ENCODE measurements at places on chromosomes 3 and 15. TPM values are rescaled to one million over a fixed set of nuclear protein-coding genes. Genes with fewer than 3 reads are reported as not detected.
A peak's percentile ranks its signal among the peaks of the same experiment; 100 is the strongest.

DNA sequence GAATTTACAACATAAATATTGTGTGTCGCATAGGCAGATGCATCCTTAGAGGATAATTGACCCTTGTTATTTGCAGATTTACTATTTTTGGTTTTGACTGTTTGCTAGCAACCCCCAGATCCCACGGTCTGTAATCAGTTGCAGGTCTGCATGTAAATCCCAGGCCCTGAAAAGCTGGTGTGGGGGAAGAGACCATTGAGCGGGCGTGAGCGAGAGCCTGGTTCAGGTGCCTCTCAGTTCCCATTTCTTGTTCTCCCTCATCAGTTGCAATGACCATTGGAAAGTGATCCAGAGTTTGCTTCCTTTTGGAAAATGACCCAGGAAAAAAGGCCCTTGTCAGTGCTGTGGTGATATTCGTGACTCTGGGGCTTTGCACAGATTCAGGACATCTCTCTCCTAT is 238.9 kb downstream of the UACA start:
- no peak for DNase-seq

DNA sequence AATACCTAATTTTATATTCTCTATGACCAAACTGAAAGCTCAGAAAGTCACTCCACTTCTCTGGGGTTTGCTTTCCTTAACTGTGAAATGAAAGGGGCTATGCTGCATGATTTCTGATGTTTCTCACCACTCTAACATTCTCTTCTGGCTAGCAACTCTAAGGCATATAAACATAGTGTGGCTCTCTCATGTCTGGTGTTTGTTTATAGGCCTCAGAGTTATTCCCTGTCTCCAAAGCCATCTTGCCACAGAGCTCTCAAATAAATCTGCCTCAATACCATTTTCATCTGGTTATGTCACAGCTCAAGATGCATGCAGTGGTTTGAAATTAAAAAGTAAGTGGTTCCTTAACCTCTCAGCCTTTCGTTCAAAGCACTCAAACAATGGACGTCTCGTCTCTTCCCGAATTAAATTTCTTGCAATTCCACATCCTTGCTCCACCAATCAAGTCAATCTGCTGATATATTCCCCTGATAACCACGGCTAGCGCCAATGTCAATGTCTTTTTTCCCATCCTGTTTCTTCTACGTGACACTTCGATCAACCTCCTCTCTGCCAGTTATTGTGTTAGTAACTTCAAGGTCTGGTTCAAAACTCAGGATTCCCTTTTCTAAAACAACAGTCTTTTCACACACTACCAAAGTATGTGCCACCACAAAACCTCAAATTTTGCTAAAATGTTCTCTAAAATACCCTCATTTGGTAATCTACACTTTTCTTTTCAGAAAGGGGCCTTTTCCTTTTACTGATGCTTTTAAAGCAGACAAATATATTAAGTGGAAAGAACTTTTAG is 16.0 kb downstream of the TOMM70 start:
- DNase-seq, result no peak

- DNase-seq, result no peak
These were observed 5.1 kb downstream of the SLC51B start for GRCh38 chr15:65050270-65050669.

- no peak for DNase-seq
These were observed 22.3 kb upstream of the MLF1 start for GRCh38 chr3:158548691-158549090.

- DNase-seq, result no peak
These were observed 51.3 kb downstream of the DRD3 start for GRCh38 chr3:114127517-114127916.

GRCh38 chr3:26915208-26915607 is 292.6 kb downstream of the LRRC3B start:
- no peak for DNase-seq

DNA sequence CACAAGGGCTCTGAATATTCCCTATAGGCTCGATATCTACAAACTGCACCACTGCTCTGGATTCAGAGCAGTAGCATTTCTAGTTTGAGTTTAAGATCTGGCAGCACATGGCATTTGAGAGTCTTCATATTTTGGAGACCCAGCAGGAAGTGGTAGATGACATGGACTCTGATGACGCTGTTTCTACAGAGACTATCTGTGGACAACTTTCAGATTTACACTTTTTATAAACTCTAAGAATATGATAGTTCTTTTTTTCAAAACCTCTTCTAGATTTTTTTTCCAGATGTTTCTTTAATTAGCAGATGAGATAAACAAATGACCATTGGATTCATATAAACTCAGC is 35.8 kb downstream of the ARMC8 start:
- no peak for DNase-seq

DNA sequence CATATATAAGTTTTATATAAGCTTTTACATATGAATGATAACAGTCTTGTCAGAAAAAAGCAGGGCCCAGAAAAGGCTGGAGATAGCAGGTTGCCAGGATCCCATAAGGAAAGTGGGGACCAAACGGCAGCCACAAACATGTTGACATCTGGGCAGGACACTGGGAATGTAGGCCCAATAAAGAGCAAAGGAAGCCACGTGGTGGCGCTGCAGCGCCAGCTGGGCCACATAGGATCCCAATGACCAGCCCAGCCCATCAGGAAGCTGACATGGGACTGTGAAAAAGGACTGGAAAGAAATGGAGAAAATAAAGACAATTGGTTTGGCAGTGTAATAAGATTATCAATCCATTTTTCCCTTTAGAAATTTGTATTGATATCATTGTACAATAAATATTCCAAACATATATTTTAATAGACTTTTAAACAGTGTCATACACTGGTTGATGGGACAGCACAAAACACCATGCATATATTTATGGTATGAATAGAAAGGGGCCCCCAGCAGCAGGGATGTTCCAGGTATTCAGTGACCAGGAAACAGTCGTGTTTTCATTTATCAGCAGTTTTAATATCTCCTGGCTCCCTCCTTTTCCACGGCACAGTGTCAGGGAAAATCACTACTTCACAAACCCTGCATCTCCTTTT is 89.0 kb upstream of the STRIT1 start:
- peak; percentile 87 for DNase-seq

- DNase-seq, result no peak
These were observed 11.3 kb downstream of the CORO2B start for GRCh38 chr15:68589783-68590710.

- no peak for DNase-seq
These were observed 45.9 kb downstream of the IQCH start for GRCh38 chr15:67300266-67301025.

DNA sequence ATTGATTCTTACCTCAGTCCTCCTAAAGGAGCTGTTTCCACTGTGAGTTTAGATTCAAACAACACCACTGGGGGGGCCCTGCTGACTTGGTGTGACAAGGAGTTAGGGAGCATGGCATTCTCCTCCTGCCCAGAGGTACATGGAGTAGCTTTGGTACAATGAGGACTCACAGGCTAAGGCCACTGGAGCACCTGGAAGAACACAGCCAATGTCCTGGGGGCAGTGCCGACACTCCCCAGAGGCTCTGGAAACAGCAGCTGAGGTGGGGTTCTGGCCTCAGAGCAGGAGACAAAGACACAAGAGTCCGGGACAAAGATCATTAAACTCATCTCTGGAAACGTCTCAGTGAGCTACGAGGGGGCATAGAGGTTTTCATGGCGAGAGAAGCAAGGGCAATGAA is 69.7 kb upstream of the POMGNT2 start:
- no peak for DNase-seq

- no peak for DNase-seq
These were observed 607.5 kb upstream of the ROBO2 start for GRCh38 chr3:76432396-76432795.

DNA sequence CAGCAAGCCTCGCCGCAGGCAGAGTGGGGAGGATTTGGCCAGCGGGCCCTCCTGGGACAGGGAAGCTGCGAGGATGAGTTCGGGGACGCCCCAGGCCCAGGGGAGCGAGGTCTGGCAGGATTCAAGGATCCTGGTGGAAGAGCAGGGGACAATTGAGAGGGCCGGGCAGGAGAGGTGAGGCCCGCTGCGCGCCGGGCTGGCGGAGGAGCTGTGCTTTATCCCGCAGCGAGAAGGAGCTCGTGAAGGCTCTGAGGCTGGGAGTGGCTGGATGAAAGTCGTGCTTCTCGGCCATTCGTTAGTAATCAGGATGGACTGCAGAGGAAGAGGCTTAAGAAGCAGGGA is 3.6 kb downstream of the SLC51A start:
- DNase-seq, result no peak

- no peak for DNase-seq
These were observed 46.4 kb downstream of the C2CD4B start for GRCh38 chr15:62118520-62119226.

GRCh38 chr3:122030381-122031122 is 8.5 kb upstream of the ILDR1 start:
- no peak for DNase-seq

- peak; percentile 13 for DNase-seq
These were observed 249.4 kb downstream of the CHL1 start for GRCh38 chr3:445960-446359.

DNA sequence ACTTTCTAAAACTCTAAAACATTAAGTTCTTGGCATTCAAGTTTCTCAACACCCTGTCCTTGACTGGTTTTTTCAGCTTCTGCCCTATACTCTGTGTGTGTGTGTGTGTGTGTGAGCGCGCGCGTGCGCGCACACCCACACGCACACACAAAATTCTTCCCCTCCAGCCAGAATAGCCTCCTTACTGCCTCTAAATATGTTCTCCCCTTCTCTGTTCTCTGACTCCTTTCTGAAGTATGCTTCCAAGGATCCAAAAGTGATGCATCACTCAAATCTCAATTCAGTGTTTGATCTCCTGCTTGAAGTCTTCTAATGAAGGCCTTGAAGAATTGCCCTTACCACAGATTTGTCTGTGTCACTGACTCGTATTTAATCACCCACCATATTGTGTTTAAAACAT is 129.8 kb downstream of the SLC25A26 start:
- no peak for DNase-seq

- DNase-seq, result peak; percentile 69
These were observed 51.9 kb downstream of the EPHB1 start for GRCh38 chr3:134846911-134847317.

DNA sequence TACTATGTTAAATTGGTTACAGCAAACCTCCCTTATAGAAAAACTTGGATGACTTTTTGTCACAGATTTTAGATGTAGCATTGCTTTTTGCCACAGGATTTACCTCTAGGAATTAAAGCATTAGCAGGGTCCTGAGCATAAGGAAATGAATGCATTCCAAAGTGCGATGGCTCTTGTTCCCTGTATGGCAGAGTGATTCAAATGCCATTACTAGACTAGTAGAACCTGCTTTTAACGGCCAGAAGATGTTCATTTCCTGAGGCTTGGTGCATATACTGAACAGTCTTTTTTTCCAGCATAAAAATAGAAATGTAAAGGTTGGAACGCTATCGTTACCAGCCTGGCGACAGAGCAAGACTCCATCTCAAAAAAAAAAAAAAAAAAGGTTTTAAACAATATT is 59.4 kb downstream of the WNT5A start:
- DNase-seq, result no peak

- DNase-seq, result no peak
These were observed 330.9 kb downstream of the ERC2 start for GRCh38 chr3:56137415-56137814.

GRCh38 chr3:177601152-177601551 is 403.9 kb upstream of the TBL1XR1 start:
- no peak for DNase-seq

GRCh38 chr3:48503401-48504050 is 448 bp downstream of the SHISA5 start:
- DNase-seq, result peak; percentile 72

DNA sequence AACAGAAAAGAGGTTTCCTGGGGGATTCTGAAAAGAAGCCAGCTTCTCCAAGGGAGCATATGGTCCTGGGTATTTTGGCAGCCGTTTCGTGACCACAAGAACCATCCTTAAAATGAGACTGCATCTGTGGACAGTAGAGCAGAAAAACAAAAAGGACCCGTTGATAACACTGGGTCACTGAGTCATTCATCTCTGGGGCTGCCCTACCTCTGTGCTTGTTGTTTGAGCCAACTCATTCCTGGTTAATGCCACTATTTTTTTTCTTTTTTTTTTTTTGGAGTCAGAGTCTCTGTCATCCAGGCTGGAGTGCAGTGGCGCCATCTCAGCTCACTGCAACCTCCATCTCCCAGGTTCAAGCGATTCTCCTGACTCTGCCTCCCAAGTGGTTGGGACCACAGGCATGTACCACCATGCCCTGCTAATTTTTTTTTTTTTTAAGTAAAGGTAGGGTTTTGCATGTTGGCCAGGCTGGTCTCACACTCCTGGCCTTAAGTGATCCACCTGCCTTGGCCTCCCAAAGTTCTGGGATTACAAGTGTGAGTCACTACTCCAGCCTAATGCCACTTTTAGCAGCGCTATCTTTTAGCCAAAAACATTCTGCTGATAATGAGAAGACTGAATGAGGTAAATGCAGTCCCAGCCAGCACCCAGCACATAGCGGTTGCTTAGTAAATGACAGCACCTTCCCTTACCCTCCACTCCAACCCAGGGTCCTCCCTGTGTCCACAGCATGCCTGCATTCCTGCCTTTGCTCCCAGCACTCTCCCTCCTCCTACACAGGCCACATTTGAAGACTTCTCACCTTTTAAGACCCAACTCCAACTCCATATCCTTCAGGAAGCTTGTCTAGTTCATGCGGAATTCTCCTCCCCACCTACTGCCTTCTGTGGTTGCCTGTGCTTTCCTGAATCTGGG is 9.1 kb upstream of the ISL2 start:
- no peak for DNase-seq

GRCh38 chr3:8442993-8443650 is 58.5 kb upstream of the LMCD1 start:
- DNase-seq, result no peak

DNA sequence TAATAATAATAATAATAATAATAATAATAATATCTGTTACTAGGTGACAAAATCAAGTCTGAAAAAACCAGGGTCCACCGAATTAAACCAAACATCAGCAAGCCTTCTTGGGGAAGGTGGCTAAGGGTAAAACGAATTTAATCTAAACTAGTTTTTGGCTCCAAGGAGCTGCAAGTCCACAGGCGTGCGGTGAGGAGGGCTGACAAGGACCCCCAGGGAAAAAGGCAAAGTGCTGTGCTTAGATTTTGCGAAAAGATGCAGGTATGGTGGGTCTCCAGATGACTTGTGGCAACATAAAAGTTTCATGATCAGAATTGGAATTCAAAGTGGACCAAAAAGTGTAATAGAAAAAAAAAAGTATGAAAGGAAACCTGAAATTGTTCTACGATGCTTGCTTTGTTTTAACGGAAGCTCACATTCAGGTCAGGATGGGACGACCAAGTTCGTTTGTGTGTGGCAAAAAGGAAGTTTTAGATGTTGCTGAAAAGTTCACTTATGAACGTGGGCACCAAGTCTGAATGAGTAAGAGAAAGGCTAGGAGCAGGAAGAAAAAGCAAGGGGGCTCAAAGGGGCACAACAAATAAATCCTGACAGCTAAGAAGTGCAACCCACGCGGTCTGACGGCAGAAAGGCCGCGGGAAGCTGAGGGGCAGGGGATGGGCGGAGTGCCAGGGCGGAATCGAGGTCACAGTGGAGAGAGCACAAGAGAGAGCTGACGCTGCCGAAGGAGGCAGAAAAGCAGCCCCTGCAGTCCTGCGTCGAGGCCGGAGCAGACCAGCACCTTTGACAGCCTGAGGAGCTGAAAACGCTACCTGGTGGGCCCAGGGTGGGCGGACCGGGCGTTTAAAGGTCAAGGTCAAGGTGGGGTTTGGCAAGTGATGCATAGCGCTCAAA is 1.1 kb downstream of the WDR82 start:
- peak; percentile 85 for DNase-seq

The POLR2H gene
- 95.1 TPM for polyA plus RNA-seq

The ARNT2 gene
- 4.7 TPM for polyA plus RNA-seq

The STARD9 gene
- polyA plus RNA-seq, result 0.50 TPM

The ARHGEF26 gene
- polyA plus RNA-seq, result 18.6 TPM

The DLEC1 gene
- polyA plus RNA-seq, result 1.5 TPM

The SPESP1 gene
- not detected for polyA plus RNA-seq

The SATB1 gene
- polyA plus RNA-seq, result 10.0 TPM

The LRCH3 gene
- polyA plus RNA-seq, result 18.0 TPM

The CMC1 gene
- 53.1 TPM for polyA plus RNA-seq

Measured in hepatocyte (in vitro differentiated cells).